Stimulated activated naive CD4-positive, alpha-beta T cell (primary cell): ENCODE measurements at places on chromosomes 1 and 21.

DNA sequence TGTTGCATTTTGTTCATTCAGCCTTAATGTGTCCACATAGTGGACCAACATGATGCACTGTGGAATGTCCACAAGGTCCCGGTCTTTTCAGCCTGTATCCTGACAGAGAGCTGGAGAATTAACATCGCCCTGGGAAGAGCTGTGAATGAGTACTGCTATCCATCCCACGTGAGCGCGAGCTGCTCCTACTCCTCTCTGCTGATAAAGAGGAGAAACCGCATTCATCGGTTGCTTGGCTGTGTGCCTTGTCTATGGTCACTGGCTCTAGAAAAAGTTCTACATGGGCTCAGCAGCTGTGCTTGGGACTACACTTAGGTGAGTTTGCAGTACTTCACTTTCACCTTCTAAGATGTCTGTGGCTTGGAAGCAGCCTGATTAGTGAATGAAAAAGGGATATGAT is 31.1 kb upstream of the IGSF5 start:
- DNase-seq: no peak

DNA sequence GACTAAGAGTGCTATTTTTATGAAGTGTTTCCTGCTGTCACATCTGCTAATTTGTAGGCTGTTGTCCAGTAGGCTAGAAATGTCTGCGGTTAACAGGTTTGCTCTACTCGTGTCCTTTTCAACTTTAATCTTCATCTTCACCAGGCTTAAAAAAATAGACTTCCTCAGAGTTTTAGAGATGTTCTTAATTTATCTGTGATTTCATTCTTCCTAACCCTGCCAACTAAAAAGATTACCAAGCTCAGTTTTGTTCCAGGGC is 66.8 kb downstream of the SASS6 start:
- DNase-seq: no peak

DNA sequence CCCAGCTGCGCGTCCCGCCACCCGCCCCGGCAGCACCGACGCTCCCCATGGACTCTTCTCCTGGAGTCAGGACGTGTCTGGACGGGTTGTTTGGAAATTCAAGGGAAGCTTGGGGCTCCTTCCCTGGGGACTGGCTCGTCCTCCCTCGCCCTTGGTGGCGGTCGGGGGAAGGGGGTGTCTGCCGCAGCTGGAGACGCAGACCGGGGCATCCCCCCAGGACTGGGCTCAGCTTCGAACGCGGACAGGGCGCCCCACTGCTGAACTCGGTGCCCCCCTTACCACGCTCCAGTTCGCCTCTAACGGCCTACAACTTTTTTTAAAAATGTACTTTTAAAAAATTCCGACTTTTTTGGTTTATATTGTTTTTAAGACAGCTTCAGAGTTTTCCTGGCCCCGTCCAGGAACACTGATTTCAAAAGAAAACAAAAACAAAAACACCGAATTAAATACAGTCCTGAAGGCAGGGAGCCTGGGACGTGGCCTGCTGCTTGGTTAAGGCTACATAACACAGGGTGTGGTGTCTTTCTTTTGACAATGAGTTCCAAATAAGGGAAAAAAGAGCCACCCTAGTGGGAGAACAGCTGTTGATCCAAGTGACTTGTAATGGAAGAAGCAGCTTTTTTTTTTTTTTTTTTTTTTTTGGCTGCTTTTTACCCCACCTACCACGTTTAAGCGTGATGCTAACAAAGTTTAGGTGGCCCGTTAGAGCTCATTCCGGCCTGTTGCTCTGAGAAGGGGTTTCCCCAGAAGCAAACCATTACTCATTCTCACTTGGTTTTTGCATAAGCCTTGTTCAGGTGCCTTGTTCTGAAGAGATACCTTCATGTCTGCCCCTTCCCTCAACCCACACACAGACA is 862 bp upstream of the DIPK1A start:
- DNase-seq: peak; percentile 82

DNA sequence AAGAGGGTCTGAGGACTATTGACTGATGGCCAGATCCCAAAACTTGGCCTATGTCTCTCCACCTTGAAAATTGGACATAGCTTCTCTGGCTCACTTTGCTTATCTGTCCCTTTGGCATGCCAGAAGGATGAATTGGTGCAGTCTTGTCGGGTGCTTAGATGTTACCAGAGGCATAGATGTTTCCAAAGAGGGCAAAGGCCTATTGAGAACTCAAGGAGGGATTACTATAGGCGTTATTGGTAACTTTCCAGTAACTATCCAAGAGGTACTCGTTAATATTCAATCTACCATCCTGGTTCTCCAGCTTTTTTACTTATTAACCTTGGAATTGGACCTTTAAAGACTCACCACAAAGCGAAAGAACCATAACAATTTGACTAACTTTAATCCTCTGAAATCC is 368.3 kb upstream of the ESRRG start:
- DNase-seq: no peak

DNA sequence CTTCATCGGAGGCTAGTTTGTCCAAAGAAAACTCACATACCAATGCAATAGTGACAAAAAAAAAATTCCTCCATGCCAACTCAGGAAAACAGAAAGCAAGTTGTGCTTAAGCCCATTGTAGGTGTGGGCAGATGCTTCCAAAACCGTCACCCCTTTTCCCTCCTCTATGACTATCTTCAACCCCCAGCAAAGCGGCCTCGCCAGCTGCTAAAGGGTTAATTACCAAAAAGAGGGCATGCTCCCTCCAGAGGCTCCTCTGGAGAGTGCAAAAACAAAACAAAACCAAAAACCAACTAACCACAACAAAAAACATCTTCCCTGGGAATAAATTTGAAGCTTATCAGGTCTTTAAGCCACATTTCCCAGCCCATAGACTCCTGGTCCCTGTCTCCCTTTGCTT is 1.2 kb downstream of the LMOD1 start:
- DNase-seq: no peak

GRCh38 chr1:100353071-100353801 is 930 bp downstream of the CDC14A start:
- peak; percentile 35 for DNase-seq

- DNase-seq: peak; percentile 82
These were observed 109.6 kb downstream of the KCNN3 start for GRCh38 chr1:154760469-154760933.

DNA sequence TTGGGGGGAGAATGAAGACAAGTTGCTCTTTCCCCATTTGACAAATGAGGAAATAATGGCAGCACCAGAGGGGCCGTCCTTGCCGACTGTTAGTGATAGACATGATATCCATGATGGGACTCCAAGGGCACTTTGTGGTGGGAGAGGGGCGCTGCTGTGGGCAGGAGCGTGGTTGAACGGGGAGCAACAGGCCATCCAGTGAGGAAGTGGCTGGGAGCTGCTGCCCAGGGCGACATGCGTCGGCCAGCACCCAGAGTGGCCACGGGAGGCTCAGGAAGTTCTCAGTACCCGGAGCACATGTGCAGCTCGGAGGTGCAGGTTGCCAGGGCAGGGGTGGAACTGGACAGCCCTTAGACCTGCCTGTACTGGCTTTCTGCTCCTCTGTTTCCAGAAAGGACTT is 71.0 kb downstream of the SLC35F3 start:
- no peak for DNase-seq

DNA sequence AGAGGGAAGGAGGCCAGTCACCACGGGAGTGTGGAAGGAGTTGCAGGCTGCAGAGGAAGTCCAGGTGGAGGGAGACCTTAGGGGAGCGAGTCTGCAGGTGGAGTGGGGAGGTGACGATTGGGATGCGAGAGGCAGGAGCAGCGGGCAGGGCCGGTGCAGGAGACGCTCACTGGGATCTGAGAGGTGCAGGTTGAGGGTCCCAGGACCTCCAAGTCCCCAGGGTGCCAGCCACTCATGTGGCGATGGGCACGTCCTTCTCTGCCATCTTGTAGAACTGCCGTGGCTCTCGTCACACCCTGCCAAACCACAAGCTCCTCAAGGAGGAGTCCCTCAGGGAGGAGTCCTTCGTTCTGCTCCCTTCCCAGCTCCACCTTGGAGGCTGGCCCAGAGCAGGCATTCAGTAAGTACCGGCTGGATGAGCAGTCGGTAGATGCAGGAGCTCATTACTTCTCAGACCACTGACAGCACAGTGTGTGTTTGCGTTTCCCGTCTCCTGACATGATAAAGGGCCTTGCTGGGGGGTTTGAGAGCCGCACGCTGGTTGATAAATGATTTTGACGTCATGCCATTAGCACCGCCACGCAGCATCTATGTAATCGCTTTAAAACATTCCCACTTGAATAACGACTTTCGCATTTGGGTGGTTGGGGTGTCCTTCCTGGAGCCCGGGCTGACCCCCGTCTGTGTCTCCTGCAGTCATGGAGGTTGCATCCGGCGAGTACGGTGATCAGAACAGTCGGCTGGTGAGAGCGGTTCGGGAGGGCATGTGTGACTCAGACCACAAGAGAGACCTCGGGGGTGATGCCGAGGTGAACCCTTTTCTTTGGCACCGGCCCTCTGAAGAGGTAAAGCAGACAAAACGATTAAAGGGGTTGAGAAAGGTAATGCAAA is 27.8 kb downstream of the TFF3 start:
- DNase-seq: no peak

- DNase-seq: no peak
These were observed 34.4 kb downstream of the KCNN3 start for GRCh38 chr1:154835531-154836324.

DNA sequence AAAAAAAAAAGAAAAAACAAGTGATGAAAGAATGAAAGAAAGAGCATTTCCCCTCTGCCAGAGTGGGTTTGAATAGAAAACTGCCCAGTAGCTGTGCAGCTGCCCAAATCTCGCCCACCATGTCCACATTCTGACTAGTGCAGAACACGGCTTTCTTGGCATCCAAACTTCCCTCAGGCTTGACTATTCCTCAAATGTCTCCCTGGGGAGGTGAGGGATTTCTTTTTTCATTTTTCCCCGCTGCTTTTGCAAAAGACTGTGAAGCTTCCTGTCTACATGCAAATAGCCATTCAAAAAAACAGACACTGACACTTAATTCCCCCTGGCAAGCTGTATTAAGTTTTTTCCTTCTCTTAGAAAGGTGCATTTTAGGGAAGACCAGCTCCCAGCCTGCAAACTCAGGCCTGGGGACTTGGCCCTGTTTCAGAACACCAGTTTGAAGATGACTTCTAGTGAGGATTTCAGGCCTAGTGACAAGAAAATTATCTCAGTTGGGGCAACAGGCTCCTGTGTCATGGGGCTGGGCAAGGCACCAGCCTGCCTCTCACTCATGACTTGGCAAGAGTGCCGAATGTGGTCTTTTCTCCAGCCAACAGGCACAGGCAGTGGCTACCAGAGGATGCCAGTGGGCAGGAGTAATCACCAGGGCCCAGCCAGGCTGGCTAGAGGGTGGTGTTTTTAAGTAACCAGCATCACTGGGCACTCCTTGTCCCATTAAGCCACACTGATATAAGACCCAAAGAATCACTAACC is 178.1 kb upstream of the NFIA start:
- DNase-seq: no peak

DNA sequence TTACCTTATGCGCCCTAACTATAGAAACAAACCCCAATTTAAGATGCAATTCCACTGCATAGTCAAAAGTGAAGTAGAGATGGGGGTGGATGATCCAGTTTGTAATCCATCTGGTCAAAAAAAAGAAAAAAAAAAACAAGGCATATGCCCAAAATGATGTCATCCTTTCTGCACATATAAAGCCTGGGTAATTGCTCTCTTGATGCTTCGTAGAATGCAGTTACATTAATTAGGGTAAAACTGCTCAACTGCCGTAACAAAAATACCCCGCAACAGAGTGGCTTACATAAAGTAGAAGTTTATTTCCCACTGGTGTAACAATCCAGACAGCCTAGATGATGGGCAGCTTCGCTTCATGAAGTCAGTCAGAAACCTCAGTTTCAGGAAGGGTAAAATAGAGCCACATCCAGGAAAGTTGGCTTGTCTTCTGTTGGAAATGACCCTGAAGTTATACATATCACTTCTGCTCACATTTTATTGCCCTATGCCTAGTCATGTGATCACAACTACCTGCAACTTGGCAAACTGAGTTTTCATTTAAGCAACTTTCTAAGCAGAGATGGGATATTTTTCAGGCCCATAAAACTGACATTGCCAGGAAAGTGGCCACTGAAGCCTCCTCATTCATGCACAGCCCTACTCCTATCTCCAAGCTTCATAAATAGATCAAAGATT is 221.7 kb downstream of the C1orf94 start:
- no peak for DNase-seq

GRCh38 chr1:179295164-179295755 is 1.7 kb downstream of the SOAT1 start:
- DNase-seq: no peak

GRCh38 chr1:26289158-26290059 is 9.5 kb downstream of the SH3BGRL3 start:
- DNase-seq: peak; percentile 34

DNA sequence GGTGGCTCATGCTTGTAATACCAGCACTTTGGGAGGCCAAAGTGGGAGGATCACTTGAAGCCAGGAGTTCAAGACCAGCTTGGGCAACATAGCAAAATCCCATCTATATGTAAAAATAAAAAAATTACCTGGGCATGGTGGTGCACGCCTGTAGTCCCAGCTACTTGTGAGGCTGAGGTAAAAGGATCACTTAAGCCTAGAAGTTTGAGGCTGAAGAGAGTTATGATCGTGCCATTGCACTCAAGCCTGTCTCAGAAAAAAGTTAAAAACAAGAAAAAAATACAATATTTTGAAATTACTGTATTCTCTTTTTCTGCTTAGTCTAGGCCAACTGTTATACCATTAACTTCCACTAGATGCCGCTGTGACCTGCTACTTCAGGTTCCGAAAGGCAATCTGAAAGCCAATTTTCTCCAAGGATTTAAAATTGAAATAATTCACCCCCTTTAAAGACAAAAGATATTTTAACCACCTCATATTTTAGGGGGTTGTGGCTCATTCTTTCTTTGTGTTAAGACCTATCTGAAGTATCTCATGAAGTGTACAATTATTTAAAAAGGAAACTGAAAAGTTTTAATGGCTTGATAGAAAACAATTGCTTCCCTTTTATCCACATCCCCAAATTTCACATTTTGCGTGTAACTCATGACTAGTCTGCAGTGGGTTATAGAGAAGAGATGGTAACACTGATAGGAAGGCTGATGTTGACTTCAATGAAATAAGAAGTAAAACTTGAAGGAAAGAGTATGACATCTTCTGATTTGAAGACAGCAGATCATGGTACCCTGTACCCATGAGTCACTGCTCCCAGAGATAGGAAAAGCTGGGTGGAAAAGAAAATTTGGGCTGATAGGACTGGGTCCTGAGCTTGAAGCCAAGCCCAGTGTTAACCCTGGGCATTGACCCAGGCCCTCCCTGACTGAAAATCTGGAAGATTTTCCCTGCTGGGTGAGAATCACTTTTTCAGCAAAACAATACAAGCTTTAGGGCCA is 24.4 kb upstream of the CLDN14 start:
- peak; percentile 17 for DNase-seq

- DNase-seq: no peak
These were observed 239.4 kb upstream of the CAMK1G start for GRCh38 chr1:209344156-209344555.

- no peak for DNase-seq
These were observed 131.9 kb downstream of the AK5 start for GRCh38 chr1:77413541-77414335.
